Stimulated activated CD8-positive, alpha-beta memory T cell treated with anti-CD3 and anti-CD28 coated beads, Interleukin-7, amount 100 ng/mL, for 24 hours (primary cell): ENCODE measurements at places on chromosomes 4 and X.

DNA sequence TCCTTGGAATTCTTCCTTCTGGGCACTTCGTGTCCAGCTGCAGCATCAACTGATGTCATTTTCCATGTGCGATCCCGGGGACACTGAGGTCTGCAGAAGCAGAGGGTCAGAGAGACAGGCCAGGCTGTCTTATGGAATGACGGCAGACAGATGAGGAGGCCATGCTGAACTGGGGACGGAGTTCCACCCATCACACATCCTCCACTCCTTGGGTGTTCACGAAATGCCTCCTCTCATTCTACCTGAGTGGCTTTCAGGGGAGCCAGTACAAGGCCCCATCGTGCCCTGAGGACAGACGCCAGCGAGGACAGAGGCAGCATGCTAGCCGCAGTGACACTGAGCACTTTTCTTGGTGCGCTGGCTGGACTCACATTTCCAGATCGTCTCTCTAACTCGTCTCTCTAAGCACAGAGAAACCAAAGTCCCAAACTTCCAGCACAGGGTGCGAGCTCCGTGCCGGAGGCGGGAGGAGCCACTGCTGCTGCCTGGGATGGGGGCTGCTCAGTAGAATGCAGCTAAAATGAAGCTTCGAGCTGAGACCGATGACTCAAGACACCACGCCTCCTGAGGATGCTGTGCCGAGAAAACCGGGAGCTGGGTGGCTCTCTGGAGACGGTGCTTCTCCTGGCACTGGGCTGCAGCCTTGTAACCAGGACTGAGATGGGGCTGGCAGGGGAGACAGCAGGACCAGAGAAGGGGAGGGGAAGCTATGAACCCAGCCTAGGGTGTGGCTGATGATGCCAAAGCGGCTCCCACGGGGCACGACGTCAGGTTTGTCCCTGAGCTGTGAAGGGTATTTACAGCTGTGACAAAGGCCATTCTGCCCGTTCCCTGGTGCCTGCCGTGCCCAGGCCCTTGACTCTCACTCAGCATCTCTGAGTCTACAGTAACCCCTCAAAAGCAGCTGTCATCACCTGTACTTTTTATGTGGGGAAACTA is 8.2 kb downstream of the ABLIM2 start:
- DNase-seq, result no peak

DNA sequence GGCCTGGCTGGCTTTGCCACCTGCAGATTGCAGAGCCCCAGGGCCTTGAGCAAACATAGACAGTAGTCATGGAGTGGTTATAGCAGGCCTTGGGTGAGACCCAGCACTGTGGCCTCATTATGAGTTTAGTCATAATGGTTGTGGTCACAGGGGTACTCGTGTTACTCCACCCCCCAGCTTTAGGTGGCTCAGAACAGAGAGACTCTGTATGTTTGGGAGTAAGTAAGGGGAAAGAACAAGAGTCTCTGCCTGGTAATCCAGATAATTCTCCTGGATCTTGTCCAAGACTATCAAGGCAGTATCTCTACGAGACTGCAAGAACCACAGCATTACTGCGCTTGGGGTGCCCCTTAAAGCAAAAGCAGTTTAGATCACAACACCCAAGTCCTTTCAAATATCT is 62.3 kb upstream of the SCRG1 start:
- no peak for DNase-seq

GRCh38 chr4:182063651-182064050 is 179.6 kb upstream of the TENM3 start:
- no peak for DNase-seq

DNA sequence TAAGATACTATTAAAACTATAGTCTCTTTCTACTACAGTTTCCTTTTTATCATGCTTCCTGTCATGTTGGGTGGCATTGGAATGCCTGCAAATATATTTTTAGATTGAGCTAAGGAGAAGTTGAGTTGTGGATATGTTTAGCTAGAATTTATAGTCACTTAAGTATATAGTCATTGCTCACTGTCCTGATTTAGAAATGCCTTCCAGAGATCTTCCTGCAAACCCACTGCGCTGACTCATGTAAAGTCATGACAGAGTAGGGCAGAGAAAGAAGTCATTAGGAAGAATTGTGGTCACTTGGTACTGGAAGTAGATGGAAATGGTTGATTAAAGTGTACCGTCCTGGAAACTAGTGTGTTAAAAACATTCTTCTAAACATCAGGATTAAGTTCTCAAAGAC is 490.3 kb upstream of the PABPC4L start:
- DNase-seq, result no peak

- no peak for DNase-seq
Observed at GRCh38 chr4:95092766-95093165, 335.0 kb downstream of the BMPR1B start.
